ENCODE measurements at places on chromosomes 16 and 17. TPM values are rescaled to one million over a fixed set of nuclear protein-coding genes. Genes with fewer than 3 reads are reported as not detected.

Gene PPP1R1B
- total RNA-seq: 1.6 TPM

Gene HS3ST3A1
- total RNA-seq: 4.8 TPM

Gene JMJD6
- 11.0 TPM for total RNA-seq

Gene TMIGD1
- total RNA-seq: not detected

Measured in esophagus mucosa (tissue), 1 donor.